DMS79 treated with DMSO at 0.1 percent for 48 hours (cell line): ENCODE measurements at places on chromosomes 2 and 18.

- no peak for DNase-seq
Measured at GRCh38 chr2:104504331-104505073, 349.4 kb upstream of the POU3F3 start.

GRCh38 chr2:96977631-96978195 is 8.7 kb downstream of the FAM178B start:
- DNase-seq: peak; percentile 53

- no peak for DNase-seq
Measured at GRCh38 chr2:223788826-223789225, 48.6 kb downstream of the AP1S3 start.

DNA sequence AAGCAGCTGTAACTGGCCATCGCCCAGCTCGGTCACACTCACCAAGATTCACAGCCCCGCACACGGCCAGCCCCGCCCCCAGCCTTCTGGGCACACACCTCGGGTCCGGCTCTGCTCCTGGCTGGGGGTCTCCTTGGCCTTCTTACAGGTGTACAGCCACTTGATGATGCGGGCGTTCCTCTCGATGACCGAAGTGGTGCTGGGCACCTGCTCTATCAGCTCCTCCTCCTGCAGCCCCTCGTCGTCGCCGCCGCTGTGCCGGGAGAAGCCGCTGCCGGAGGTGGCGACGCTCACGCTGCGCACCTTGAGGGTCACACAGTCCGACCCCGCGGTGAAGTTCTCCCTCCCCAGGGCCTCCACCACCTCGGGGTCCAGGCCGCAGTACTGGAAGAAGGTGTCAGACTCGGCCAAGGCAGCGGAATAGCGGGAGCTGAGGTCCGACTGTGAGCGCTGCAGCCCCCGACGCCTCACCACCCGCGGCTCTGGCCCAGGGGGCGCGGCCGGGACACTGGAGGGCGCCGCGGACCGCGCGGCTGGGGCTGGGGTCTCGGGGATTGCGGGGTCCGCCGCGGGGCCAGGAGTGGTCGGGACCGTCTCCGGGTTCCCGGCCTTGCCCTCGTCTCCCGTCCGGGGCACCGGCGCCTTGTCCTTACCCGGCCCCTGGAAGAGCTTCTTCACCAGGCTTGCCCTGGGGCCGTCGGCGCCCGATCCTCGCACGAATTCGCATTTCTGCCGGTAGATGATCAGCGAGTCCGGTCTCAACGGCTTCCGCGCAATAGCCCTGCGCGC is 769 bp downstream of the FAM110C start:
- DNase-seq: peak; percentile 60

DNA sequence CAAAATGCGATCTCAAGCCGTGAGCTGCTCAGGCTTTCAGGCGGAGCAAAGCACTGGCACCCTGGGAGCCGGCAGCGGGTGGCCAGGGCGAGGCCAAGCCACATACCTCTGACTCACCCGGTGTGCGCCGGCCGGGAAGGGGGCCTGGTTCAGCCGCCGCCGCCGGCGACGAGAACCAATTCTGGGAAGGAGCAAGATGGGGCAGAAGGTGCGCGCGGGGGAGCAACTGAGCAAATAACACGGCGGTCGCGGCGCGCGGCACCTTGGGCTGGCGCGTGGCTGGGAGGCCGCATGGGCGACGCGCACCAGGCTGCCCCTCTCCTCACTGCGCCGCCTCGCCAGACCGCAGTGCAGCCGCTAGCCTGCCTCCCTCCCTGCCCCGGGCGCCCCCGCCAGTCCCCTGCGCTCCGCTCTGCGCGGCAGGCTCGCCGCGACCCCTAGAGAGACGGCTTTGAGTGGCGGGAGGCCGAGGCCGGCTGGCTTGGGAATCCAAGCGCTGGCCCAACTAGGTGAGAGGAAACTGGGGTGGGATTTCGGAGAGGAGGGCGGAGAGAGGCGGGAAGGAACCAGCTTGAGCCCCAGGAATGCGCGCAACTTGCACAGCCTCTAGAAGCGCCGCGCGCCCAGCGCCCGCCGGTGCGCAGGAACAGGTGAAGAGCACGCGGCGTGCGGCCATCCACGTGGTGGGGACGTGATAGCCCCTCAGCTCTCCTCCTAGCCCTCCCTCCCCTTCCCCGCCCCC is 3.2 kb downstream of the NRP2 start:
- peak; percentile 70 for DNase-seq

- DNase-seq: no peak
Measured at GRCh38 chr2:177747384-177747783, 325.2 kb downstream of the PDE11A start.

DNA sequence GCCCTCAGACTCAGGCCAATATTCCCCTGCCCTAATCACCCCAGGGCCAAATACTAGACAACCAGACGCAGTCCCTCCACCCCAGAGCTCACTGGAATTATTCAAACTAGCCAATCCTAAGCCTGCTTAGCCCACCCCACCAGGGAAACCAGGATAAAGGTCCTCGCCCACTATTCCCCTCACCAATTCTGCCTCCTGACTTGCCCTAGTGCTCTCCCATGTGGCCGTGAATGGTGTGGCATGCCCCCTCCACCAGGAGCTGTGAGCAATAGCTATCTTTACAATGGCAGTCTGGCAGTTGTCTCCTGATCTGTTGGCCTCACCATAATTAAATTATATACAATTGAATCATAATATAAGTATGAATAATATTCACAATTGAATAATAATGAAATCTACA is 42.3 kb downstream of the FAM124B start:
- no peak for DNase-seq

- no peak for DNase-seq
Measured at GRCh38 chr2:187917535-187917934, 363.3 kb upstream of the TFPI start.

GRCh38 chr18:41936471-41937134 is 18.4 kb upstream of the PIK3C3 start:
- no peak for DNase-seq

DNA sequence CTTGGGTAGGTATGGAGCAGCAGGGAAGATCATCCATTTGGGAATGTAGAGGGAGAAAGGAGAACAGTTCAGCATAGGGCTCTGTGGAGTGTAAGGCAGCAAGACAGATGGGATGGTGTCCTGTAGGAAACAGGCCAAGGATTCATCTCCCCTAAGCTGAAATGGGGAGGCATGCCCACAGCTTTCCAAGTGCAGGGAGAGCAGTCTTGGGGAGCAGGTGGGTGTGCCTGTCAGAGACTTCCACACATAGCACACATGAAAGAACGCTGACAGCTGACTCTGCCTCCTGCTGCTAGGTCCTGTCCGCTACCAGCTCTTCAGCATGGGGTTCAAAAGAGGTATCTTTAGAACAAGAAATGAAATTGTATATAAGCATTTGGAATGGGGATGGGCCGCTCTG is 9.0 kb downstream of the SETBP1 start:
- no peak for DNase-seq

- no peak for DNase-seq
Measured at GRCh38 chr18:57975805-57976204, 68.2 kb upstream of the NEDD4L start.

DNA sequence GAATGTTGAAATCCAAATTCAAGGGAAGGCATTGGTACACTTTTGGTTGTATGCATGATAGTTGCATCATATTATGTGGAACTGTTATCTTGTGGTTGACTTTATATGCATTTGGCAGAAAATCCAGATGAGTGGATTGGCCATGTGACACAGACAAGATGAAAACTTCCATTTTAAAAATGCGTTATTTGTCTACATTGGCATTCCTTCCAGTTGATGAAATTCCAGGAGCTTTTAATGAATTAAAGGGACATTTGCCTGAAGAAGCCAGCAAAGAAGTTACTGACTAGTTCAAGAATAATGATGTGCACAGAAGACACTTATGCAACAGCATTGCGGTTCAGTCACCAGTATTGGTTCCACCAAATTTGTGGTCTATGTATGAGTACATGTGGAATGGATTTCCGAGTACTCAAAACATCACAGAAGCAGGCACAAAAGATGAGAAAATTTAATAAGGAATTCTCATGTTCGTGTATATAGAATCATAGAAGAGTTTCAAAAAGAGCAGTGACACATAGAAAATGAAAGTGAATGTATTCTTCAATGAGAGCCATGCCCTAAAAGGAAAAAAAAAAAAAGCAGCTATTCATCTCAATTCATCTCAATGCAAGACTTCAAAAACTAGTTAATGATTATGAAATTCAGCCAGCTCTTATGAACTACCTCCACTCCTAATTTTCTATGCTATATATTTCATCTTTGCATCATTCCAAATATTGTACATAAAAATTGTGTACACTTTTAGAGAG is 232.1 kb downstream of the RBM43 start:
- no peak for DNase-seq

GRCh38 chr2:196131949-196132925 is 39.1 kb downstream of the STK17B start:
- DNase-seq: no peak

DNA sequence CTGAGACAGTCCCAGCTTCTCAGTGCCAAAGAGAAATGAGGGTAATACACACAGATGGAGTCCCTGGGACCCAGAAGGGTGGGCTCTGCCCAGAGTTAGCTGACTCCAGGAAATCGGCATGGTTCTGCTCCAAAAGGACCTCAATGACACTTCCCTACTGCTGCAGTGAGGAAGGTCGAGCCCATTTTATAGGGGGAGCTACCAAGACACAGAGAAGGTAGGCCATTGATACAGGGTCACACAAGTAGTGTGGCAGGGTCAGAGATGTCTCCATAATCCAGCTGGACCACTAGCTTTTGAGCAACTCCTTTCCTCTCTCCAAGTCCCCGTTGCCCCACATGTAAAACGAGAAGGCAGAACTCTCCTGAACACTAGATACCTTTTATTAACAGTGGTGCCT is 276.9 kb downstream of the MYCN start:
- DNase-seq: no peak

GRCh38 chr2:46861916-46862315 is 53.7 kb downstream of the MCFD2 start:
- no peak for DNase-seq

DNA sequence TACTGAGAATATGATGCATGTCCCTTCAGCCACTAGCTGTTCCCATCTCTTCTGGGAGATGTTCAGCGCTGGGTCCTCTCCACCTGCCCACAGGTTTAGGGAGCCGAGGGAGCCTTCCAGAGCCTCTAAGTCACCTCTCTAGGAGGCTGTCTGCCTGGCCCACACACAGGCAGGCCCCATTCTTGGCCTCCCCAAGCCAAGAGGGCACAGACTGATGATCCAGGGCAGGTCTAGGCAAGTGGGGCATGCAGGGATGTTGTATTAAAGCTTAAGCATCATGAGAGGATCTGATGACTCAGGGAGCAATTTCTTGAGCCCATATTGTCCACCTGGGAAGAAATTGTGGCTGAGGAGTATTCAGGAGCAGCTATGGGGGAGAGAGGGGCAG is 19.9 kb downstream of the TMSB10 start:
- DNase-seq: no peak

DNA sequence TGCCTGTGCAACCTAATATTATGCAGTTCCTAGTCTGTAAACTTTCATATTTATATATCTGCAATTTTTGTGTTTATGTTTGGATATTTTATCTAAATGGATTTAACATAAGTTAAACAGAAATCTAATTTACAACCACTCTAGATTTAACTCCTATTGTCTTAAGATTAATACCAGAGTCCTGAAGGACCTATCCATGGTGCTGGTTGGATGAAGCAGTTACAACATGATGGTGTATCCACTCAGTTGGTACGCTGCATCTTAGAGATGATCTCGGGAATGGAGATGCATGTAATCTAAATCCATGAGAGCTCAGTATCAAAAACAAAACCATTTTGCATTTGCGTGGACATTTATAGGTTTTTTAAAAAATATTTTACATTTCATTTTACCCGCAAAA is 745.9 kb upstream of the SLC8A1 start:
- DNase-seq: no peak

DNA sequence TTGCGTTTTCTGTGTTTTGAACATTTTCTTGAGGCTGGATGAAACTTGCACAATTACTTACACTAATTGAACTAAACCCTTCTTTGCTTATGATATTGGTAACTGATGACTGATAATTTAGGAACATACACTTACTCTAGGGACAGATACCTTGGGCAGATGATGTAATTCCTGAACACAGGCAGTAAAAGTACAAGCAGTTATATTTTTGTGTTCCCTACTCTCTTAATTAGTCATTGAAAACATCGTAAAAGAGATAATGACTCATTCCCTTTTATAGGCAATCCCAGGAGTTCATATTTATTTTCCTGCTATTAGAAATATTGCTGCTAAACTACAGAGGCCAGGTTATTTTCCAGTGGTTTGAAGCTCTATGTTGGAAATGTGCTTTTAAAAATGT is 46.4 kb downstream of the CCDC85A start:
- no peak for DNase-seq
